Left hindlimb (tissue), 1 donor: ENCODE measurements at places on chromosomes 4 and X.

DNA sequence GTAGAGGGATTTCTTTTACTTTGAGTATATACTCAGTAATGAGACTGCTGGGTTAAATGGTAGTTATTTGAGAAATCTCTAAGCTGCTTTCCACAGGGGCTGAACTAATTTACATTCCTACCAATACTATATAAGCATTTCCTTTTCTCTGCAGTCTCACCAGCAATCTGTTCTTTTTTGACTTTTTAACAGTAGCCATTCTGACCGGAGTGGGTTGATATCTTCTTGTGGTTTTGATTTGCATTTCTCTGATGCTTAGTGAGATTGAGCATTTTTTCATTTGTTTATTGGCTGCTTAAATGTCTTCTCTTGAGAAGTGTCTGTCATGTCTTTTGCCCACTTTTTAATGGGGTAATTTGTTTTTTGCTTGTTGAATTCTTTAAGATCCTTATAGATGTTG, 43.3 kb downstream of the SPCS3 start:
- no peak for DNase-seq

- DNase-seq: no peak
Observed at GRCh38 chrX:68462653-68463052, 29.4 kb upstream of the OPHN1 start.

DNA sequence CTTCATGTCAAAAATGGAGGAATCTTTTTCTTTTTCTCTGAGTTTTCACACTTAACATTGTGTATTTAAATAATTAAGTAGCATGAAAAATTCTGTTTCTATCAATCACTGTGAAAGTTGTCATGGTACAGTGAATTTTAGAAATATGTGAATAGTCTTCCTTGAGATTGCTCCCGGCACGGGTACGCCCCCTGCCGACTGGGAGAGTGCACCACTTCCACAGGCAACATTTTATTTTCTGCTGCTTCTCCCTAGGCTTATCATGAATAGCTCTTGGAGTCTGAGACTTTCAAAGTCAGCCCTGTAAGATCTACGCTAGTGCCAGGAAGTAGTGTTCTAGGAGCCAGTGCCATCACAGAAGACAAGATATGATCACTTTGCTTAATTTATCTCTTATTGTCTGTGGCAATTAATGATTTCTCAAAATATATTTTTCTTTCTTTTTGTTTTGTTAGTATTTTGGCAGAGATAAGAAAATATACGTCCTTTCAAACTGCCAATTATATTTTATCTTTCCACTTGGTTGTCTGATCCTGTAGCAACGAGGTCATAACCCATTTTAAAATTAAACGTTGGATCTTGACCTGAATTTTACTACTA, 763.8 kb upstream of the AADAT start:
- peak; percentile 42 for DNase-seq

GRCh38 chrX:11349661-11350337, 56.6 kb downstream of the AMELX start:
- no peak for DNase-seq

GRCh38 chrX:51336584-51336983, 4.0 kb downstream of the NUDT10 start:
- no peak for DNase-seq

- no peak for DNase-seq
Observed at GRCh38 chrX:42195506-42195905, 272.2 kb upstream of the CASK start.

DNA sequence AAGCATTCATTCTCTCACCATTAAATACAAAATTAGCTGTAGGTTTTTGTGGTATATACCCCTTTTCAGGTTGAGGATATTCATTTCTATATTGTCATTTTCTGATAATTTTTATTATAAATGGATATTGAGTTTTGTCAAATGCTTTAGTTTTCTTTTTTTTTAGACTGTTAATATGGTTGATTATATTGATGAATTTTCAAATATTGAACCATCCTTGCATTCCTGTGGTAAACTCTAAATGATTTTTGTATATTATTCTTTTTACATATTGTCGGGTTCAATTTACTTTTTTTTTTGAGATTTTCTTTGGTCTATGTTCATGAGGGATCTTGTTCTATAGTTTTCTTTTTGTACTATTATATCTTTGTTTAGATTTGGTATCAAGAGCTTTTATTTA, 165.1 kb downstream of the GPAT3 start:
- no peak for DNase-seq

DNA sequence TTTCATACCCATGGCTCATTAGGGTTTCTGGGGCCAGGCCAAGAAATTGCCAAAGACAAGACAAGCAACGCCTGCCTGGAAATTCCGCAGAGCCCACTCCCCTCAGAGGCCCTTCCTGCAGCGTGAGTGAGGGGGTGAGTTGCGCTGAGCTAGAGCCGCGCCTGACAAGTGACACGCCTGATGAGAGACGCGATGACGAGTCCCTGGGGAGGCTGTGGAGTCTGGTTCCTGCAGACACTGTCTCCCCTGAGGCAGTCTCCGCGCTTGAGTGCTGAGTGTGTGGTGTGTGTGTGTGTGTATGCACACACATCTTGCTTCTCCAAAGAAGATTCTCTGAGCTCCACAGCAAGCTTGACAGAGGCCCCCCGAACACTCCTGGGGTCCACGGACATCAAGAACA, 269.8 kb downstream of the BCOR start:
- DNase-seq: no peak

DNA sequence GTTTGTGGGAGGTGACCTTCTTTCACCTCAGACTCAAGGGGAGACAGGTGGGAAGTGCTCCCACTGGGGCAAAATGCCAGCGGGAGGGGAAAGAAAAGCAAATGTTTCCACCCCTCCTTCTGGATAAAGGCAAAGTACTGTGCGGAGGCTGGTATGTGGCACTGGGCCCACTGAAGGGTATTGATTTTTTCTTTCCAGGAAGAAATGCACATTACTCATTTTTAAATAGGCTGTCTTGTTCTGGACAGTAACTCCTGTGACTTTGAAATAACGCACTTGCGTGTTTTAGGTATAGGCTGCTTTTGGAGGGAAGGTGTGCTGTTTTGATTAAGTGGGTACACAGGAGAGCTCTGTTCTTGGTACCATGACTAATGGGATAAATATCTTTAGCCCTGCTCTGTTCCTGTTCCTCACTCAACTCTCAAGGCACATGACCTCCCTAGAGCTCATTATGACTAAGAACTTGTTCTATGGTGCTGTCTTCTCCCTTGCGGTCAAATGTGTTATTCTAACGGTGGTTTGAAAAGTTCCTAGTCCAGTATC, 40.7 kb upstream of the MBTPS2 start:
- no peak for DNase-seq
